T-helper 17 cell (primary cell): ENCODE measurements at places on chromosomes 1 and 21.
A peak's percentile ranks its signal among the peaks of the same experiment; 100 is the strongest.

GRCh38 chr1:59705466-59706302 is 109.1 kb upstream of the HOOK1 start:
- no peak overlapping the region for H3K4me3 ChIP-seq
- peaks cover 2% of the 10 kb centered on the region for H3K4me1 ChIP-seq
- H3K36me3 ChIP-seq, result peaks cover 2% of the 10 kb centered on the region

- H3K36me3 ChIP-seq, result no peaks in the 10 kb centered on the region
- H3K4me1 ChIP-seq, result no peaks in the 10 kb centered on the region
- no peaks in the 10 kb centered on the region for H3K27me3 ChIP-seq
- H3K27ac ChIP-seq, result no peak overlapping the region
- DNase-seq, result no peak
- no peak overlapping the region for H3K4me3 ChIP-seq
Measured at GRCh38 chr1:81834921-81835698, 34.4 kb downstream of the ADGRL2 start.

DNA sequence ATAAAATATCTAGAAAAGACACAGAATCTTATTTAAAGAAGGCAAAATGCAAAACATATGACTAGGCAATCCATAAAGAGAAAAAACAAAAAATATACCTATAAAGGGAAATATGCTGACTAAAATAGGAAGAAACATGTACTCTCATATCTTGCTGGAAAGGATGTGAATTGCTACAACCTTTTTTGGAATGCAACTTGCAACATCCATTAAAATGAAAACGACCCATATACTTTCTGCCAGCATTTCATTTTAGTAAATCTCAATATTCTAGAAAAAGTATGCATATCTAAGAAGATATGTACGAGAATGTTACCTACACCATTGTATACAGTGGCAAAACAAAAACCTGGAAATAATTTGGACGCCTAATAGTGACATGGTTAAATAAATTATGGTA is 56.6 kb downstream of the EDEM3 start:
- H3K4me1 ChIP-seq, result peaks cover 23% of the 10 kb centered on the region
- DNase-seq, result no peak
- no peaks in the 10 kb centered on the region for H3K27me3 ChIP-seq
- peak overlapping the region; percentile 53 for H3K27ac ChIP-seq
- no peak overlapping the region for H3K4me3 ChIP-seq
- peaks cover 13% of the 10 kb centered on the region for H3K36me3 ChIP-seq

DNA sequence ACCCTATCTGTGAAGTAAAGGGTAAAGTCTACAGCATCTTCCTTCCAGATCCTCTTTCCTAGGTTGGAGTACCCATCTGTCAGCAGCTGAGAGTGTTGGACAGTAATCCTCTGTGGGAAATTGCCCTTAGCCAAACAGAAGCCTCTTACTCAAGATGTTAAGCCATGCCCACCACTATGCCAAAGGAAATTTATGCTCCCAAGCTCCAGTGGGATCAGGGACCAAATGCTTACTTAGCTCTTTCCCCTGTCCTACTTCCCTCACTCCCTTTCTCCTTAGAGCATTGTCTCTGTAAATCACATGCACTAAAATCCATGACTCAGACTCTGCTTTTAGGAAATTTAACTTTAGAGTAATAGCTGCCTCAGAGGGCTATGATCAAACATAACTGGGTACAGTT is 254.0 kb downstream of the BRINP2 start:
- no peak for DNase-seq
- H3K4me1 ChIP-seq, result no peaks in the 10 kb centered on the region
- H3K27ac ChIP-seq, result no peak overlapping the region
- H3K27me3 ChIP-seq, result no peaks in the 10 kb centered on the region
- H3K4me3 ChIP-seq, result no peak overlapping the region
- H3K36me3 ChIP-seq, result no peaks in the 10 kb centered on the region

DNA sequence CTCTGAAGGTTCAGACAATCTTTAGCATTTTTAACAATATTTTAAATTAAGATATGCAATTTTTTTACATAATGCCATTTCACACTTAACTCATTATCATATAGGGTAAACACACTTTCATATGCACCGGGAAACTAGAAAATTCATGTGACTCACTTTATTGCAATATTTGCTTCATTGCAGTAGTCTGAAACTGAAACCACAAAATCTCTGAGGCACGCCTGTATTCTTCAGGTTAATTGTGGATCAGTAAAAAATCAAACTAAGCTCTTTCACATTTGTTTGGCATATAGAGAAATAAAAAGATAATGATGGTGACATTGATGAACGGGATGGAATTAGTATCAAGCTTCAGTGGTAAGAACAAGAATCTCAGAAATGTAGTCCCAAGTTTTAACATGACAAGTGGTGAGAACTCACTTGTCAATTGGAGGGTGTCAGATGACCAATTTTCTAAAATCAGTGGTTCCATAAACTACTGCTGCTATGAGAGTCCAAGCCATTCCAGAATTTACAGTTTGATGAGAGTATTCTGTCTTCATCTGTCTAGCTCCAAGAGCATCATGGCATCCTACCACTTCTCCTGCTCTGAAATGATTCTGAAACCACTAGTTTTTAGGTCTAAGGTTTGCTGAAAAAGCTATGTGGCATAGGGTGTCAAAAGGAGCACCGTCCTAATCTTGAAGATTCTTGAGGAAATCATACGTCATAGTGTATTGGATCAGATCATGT is 281.0 kb downstream of the PTPRC start:
- no peaks in the 10 kb centered on the region for H3K27me3 ChIP-seq
- H3K27ac ChIP-seq, result peak overlapping the region; percentile 88
- no peaks in the 10 kb centered on the region for H3K36me3 ChIP-seq
- H3K4me3 ChIP-seq, result peak overlapping the region; percentile 82
- DNase-seq, result no peak

DNA sequence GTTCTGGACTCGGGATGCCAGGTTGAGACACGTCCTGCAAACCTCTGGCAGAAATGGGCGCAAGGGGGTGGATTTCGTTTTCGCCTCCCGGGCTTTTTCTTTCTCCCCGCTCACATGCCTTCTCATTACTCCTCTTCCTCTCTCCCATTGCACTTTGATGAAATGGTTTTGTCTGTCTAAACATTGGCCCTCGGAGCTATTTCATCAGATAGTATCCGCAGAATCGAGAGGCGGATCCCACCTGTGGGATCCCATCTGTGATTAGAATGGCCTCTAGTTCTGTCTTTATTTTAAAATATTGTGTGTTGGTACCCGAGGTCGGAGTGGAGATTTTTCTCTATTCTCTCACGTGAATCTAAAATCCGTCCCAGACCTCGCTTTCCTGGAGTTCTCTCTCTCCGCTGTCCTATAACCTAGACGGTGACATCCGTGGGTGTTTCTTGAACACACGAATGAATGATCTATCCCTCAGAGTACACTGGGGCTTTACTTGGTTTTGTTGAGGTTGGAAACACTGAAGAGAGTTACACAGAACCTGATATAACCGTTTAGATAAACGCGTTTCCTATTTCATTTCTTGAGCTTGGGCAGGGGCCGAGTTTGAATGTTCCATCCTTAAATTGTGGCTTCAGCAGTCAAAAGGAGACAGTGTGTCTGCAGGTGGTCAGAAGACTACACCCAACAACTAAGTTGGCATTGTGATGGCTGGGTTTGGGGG is 2.0 kb downstream of the EDARADD start:
- no peak for DNase-seq
- peak overlapping the region; percentile 94 for H3K27ac ChIP-seq
- H3K4me1 ChIP-seq, result peaks cover 30% of the 10 kb centered on the region
- H3K27me3 ChIP-seq, result peaks cover 19% of the 10 kb centered on the region
- peaks cover 5% of the 10 kb centered on the region for H3K36me3 ChIP-seq

GRCh38 chr1:210342986-210343780 is 14.5 kb downstream of the HHAT start:
- DNase-seq, result no peak
- no peaks in the 10 kb centered on the region for H3K36me3 ChIP-seq
- H3K27ac ChIP-seq, result no peak overlapping the region
- no peaks in the 10 kb centered on the region for H3K27me3 ChIP-seq
- peaks cover 26% of the 10 kb centered on the region for H3K4me1 ChIP-seq

DNA sequence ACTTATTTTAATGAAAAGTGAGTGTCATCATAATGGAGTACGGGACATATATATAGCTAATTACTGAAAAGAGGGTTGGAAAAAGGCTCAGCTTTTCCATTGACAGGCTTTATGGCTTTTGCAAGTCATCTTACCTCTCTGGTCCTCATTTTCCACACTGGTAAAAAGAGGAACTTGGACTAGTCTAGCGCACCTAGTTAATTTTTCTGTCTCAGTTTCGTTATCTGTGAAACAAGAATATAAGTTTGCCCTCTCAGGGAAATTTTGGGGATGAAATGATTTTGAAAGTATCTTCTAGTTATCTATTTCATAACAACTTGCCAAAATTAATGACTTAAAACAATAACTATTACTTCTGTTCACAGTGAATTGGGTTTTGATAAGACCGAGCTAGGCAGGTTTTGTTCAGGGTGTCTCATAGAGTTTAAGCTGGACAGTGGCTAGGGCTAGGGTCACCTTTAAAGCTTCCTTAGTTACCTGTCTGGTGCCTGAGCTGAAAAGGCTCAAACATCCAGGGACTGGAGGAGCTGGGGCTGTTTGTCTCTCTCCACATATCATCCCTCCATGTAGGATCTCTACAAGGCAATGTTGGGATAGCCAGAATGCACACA is 91.7 kb downstream of the TYW3 start:
- no peaks in the 10 kb centered on the region for H3K36me3 ChIP-seq
- no peaks in the 10 kb centered on the region for H3K4me1 ChIP-seq
- DNase-seq, result no peak
- H3K27me3 ChIP-seq, result peaks cover 5% of the 10 kb centered on the region
- no peak overlapping the region for H3K27ac ChIP-seq
- no peak overlapping the region for H3K4me3 ChIP-seq

DNA sequence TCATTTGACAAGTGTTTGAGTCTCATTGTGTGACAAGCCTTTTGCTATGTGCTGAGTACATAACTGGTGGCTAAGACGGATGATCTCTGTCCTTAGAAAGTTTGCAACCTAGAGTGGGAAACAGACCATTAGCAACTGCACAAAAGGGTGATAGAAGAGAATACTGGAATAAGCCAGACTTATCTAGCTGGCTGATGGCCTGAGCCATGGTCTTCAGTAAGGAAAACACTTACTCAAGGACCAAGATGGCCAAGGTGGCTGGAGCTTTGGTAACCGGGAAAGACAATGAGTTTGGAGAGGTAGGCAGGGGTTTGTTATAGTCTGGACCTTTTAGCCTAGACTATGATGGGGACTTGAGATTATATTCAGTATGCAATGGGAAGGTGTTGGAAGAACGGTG is 1.6 kb upstream of the TAF12 start:
- no peaks in the 10 kb centered on the region for H3K27me3 ChIP-seq
- H3K4me3 ChIP-seq, result peak overlapping the region; percentile 100
- peak overlapping the region; percentile 98 for H3K27ac ChIP-seq

GRCh38 chr1:186806477-186806876 is 22.3 kb upstream of the PLA2G4A start:
- no peak overlapping the region for H3K27ac ChIP-seq
- DNase-seq, result no peak
- H3K4me1 ChIP-seq, result no peaks in the 10 kb centered on the region
- H3K4me3 ChIP-seq, result no peak overlapping the region
- no peaks in the 10 kb centered on the region for H3K36me3 ChIP-seq

DNA sequence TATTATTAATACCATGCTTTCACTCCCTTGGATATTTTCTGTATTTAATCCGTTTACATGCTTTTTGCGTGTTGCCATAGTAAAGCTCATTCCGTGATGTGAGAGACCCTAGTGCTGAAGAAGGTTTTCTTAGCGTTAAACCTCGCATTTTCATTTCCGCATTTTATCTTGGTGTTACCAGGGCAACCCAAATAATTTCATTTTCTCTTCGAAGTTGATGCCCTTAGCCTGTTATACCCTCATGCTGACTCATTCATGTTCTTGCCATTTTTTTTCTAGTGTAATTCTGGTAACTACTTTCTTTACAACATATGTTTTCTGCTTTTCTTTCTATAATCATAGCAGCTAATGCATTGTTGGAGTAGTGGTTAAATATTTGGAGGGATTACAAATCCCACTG is 37.2 kb downstream of the LRRC8C start:
- peak overlapping the region; percentile 81 for H3K4me3 ChIP-seq
- no peaks in the 10 kb centered on the region for H3K27me3 ChIP-seq
- H3K36me3 ChIP-seq, result peaks cover 2% of the 10 kb centered on the region
- H3K4me1 ChIP-seq, result peaks cover 64% of the 10 kb centered on the region
- peak overlapping the region; percentile 90 for H3K27ac ChIP-seq

DNA sequence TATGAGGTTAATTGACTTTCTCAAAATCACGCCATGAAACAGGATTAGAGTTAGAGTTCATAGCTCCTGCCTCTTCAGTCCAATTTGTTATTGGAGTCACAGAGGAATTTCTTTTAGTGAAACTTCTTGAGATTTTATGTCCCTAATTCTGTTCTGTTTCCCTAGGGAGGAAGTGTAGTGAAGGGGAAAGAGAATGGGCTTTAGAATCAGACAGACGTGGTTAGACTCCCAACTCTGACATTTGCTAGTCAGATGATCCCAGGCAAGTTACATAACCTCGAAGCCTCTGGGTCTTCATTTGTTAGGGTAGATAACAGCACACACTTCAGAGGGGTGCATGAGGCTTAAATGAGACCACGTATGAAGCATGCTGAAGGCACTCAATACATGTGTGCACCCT is 83.9 kb downstream of the ASTN1 start:
- H3K27me3 ChIP-seq, result no peaks in the 10 kb centered on the region
- H3K4me3 ChIP-seq, result no peak overlapping the region
- DNase-seq, result no peak
- H3K36me3 ChIP-seq, result no peaks in the 10 kb centered on the region
- no peak overlapping the region for H3K27ac ChIP-seq
- no peaks in the 10 kb centered on the region for H3K4me1 ChIP-seq

GRCh38 chr1:213891989-213892902 is 95.5 kb upstream of the PROX1 start:
- H3K4me1 ChIP-seq, result peaks cover 2% of the 10 kb centered on the region
- H3K27me3 ChIP-seq, result peaks cover 5% of the 10 kb centered on the region
- no peak overlapping the region for H3K4me3 ChIP-seq
- H3K27ac ChIP-seq, result no peak overlapping the region

DNA sequence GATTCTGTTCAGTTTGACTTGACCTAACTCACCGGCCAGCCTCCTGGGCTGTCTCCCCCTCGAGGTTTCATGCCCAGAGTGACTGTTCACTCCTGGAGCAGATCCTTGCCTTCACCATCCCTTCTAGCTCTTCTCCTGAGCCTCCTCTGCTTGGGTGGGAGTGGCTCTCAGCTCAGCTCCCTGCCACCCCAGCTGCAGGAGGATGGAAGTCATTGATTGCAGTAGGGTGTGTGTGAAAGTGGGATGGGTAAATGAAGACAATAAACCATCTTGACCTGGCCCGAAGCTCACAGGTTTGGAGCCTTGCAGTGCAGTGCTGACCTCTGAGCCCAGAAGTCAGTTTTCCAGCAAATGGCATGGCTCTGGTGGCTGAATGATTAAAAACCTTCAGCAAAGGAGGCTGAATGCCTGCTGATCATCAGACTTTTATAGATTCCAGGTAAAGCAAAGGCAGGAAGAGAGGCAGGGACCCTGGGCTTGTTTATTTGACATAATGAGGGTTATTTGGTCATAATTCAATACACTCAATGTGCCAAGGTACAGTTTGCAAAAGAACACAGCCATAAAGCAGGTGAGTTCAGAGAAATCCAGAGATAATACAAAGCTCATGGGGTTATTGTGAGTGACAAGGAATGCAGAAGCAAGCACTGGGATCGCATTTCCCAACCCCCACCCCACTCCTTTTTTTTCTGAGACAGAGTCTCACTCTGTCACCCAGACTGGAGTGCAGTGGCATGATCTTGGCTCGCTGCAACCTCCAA is 17.5 kb upstream of the TFF3 start:
- H3K4me1 ChIP-seq, result peaks cover 4% of the 10 kb centered on the region
- H3K27me3 ChIP-seq, result peaks cover 3% of the 10 kb centered on the region
- no peak for DNase-seq
- peaks cover 11% of the 10 kb centered on the region for H3K36me3 ChIP-seq
